CD4-positive, alpha-beta T cell treated with Interleukin-4 for 1 hour (primary cell): ENCODE measurements at places on chromosomes 3 and 15.
A peak's percentile ranks its signal among the peaks of the same experiment; 100 is the strongest.

DNA sequence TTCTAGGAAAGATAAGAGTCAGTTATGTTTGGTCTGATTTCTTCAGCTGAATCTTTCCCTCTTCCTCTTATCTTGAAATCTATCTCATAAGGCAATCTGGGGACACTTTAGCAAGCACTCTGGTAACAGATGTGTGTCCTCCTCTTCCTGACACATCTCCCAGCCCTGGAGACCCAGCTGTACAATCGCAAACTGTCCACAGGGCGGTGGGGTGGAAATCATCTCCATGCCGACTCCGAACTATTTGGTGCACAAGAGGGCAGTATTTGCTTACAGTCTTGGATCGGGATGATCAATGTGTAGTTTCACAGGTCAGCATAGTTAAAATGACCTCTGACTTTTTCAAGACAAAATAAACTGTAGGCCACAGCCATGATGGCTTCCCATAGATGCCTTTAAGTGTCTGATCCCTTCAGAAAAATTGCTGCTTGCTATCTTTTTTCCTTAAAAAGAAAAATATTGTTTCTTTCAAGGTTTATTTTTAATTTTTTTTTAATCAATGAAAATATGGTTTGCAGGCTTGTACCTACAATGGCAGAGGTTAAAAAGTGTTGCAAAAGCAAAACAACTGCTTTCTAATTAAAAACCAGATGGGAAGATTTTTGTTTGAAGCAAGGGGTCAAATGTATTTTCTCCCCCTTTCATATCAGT lies 17.7 kb downstream of the EEFSEC start:
- no peak for DNase-seq

DNA sequence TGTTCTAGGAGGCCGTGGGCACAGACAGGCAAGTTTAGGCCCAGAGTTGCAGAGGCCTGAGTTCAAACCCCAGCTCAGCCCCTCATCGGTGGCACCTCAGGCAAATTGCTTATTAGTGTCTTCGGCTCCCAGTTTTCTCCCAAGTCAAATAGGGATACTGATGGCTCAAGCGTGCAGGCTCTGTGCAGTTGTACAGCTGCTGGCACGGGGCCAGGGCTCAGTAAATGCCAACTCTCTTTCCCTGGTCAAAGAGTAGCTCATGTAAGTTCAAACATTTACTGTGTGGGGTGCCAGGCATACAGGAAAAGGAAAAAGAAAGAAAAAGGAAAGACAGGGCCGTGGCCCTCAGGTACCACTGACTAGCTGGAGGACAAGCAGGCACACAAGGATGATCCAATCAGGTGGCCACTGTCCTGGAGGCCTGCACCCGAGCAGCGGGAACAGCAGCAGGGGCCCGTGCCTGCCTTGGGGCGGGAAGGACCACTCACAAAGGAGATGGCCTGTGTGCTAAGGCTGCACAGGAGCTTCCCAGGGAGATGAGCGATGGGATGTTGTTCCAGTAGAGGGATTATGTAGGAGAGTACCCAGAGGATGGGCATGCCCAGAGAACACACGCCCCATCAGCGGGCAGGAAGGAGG lies 70.8 kb downstream of the TBC1D2B start:
- DNase-seq: no peak

DNA sequence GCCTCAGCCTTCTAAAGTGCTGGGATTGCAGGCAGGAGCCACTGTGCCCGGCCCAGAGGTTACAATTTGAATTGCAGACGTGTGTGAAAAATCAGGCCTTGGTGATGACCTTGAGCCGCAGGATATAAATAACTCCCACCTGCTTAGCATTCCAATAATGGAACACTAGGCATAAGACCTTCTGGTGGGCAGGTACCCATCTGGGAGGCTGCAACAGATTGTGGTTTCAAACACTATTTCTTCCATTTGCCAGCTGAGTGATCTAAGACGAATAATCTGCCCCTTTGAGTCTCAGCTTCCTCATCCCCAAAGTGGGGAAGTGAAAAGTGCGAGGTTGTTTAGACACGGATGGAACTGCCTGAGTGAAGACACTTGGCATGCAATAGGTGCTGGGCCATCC lies 47.7 kb upstream of the HERC1 start:
- DNase-seq: no peak

GRCh38 chr3:53104762-53105161 lies 25.5 kb downstream of the RFT1 start:
- no peak for DNase-seq

GRCh38 chr3:76949462-76949861 lies 90.4 kb upstream of the ROBO2 start:
- no peak for DNase-seq

- no peak for DNase-seq
These were observed 539 bp upstream of the LAMB2 start for GRCh38 chr3:49133226-49133951.

- peak; percentile 4 for DNase-seq
These were observed at the start of gene PYGO1 for GRCh38 chr15:55588070-55588814. PYGO1 (minus strand) TSS chr15:55588345; CDS start chr15:55587883, 462 bp downstream.

DNA sequence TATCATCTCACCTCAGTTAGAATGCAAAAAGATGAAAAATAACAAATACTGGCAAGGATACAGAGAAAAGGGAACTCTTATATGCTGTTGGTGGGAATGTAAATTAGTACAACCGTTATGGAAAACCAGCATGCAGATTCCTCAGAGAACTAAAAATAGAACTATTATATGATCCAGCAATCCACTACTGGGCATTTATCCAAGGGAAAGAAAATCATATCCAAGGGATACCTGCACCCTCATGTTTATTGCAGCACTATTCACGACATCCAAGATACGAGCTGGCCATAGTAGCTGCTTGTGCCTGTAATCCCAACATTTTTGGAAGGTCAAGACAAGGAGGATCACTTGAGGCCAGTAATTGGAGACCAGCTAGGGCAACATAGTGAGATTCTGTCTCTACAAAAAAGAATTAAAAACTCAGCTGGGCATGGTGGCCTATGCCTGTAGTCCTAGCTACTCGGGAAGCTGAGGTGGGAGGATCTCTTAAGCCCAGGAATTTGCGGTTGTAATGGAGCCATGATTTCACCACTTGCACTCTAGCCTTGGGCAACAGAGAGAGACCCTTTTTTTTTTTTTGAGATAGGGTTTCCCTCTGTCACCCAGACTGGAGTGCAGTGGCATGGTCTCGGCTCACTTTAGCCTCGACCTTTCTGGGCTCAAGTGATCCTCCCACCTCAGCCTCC lies 26.6 kb downstream of the USP50 start:
- DNase-seq: no peak

- no peak for DNase-seq
These were observed 429 bp upstream of the LOXL1 start for GRCh38 chr15:73925848-73926218.

DNA sequence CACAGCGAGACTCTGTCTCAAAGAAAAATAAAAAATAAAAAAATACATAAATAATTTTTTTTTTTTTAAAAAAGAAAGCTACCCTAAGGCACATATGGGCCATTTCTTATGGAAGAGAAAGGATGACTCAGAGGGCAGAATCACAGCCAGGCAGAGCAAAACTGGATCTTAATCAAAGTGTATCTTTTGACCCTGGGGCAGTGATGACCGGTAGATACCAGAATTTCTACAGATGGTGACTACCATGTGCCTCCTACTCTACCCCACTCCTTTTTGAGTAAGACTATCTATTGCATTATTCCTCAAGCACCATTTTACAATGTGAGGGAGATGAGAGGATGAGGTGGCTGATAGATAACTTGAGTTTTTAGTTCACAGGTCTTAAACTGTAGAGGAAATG lies 26.0 kb downstream of the TARS3 start:
- no peak for DNase-seq

DNA sequence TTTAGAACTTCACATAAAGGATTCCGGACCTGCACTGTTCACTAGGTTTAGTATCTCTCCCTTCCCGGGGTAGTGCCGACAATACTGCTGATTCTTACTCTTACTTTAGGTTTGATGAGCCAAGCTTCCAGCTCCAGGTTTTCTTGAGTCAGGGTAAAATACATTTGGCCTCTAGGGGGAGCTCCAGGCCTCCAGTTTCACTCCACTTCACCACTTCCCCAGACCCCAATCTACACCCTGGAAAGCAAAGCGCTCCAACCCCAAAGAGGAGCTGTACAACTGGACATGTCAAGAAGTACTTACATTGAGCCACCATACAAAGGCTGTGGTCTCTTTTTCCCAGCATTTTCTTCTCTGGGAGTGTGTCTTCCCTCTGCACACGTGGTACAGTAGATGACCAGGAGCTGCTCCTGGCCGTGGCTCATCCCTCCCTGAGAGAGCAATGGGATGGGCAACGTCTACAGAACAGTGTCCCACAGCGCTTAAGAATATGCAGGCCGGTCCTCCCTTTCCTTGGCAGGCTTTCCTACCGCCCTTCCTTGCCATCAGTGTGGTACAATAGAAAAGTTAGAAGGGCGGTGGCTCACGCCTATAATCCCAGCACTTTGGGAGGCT lies 93.9 kb upstream of the CCDC80 start:
- peak; percentile 75 for DNase-seq

DNA sequence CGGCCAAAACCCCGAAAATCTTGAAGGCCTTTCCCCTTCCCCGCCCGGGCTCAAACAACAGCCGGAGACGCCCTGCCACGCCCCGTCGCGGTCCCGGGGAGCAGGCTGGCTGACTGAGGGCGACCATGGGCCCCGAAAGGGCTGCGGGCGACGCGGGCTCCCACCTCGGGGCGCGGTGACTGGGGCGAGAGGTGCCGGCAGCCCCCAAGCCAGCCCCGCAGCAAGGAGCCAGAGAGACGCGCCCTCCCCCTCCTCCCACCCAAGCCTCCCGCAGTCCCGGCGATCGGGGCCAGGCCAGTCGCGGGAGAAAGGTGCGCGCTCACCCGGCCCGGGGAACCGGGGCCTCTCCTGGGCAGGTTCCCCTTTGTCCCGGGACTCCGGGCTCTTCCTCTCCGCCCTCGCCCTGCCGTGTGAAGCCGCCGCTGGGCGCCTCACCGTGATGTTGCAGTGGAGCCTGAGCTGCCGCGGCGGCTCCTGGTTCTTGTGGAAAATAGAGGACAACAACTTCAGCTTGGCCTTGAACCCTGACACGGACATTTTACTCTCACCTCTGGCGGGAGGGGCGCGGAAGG lies 30.6 kb upstream of the ZSCAN2 start:
- DNase-seq: no peak

DNA sequence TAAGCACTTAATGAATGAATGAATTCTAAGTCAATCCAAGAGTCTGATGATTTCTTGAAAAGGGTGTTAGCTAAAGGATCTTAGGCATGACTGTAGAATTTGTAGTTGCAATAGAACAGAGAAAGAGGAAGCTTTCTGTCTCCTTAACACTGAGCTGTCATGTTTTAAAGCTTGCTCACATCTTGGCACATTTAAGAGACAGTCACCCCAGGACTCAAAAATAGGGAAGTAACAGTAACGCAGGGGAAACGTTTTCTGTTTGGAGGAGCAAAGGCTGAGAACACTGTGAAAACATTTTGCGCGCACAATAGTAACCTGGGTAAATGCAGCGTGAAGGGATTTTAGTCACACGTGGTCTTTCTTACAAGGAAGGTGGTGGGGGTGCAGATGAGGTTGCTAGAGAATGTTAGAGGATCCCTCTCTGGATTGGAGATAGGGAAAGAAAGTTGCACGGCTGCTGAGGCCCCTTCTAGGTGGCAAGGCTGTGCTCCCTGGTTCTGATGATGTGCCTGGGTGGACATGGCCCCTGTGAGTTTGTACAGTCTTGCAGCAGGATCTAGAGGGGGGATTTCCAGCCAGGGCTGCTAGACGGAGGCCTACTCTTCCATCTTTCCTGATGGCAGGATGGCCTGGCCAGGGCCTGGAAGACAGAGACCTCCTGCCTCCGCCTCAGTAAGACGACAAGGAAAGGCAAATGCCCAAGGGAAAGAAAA lies 12.0 kb downstream of the STARD5 start:
- DNase-seq: peak; percentile 42

DNA sequence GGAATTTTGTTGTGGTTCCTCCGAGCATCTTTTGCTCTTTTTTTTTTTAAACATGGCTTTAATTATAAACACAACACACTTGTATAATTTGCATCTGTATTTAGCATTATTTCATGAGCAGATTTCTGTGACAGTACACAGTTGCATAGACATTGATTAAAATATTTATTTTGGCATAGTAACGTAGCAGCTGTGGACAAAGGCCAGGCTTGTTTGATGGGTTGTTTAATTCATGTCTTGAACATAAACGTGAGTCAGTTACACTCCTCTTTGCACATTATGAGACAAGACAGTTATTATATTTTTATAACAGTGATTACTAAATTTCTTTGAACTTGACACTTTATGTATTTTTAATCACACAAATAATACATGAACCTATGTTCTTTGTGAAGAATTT lies 182.5 kb downstream of the CACNA2D3 start:
- no peak for DNase-seq

DNA sequence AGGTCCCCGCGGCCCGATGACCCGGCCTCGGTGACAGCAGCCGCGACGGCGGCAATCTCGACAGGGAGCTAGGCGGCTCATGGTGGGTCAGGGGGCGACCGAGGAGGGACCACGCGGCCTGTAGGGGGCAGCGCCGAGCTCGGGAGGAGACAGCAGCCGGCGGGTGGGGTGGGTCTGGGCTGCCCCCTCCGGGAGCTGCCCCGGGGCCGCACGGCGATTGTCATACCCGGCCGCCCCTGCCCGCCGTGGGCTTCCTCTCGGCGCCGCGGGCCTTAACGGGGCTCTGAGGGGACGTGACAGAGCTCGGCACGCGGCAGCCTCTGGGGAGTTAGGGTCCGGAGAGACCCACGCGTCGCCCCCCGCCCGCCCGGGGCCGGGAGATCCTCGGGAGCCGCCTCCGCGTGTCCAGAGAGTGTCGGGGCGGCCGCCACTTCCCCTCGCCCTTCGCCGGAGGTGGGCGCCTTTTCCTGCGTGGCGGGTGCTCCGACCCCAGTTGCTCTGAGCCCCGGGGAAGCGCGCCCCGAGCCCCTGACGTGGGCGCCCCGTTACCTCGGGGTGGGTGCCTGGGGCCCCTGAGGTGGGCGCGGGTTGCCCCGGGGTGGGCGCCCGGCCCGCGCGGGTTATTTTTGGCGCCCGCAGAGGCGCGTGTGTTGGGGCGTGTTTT lies 539 bp upstream of the PLCL2 start:
- peak; percentile 79 for DNase-seq

GRCh38 chr3:147851062-147851461 lies 441.9 kb downstream of the ZIC1 start:
- no peak for DNase-seq

- DNase-seq: no peak
These were observed 383.7 kb downstream of the GAP43 start for GRCh38 chr3:116007000-116007399.

DNA sequence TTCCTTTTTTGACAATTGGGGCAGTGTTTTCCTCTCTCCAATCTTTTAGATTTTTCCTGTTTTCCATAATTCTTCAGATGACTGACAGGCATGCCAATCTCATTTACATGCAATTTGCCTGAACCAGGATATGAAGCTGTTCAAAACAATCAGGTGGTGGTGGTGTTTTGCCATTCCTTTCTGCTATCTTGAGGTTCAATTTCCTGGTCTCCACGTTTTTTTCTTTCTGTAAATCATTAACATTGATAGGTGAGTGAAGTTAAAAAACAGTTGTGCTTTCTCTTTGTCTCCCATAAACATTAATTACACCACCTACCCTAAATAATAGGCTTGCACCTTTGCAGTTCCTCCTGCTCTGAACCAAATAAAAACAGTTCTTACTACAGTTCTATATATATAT lies 49.1 kb downstream of the C2CD4A start:
- no peak for DNase-seq

- peak; percentile 70 for DNase-seq
These were observed 3.0 kb upstream of the CD80 start for GRCh38 chr3:119562307-119562961.
